Suppressor macrophage treated with lipopolysaccharide for 1 hour (primary cell): ENCODE measurements at places on chromosomes 5 and 9.

GRCh38 chr5:123261752-123262151 is 161.5 kb downstream of the CEP120 start:
- no peak for DNase-seq

GRCh38 chr9:108158236-108158995 is 668.8 kb upstream of the KLF4 start:
- DNase-seq: peak; percentile 51

DNA sequence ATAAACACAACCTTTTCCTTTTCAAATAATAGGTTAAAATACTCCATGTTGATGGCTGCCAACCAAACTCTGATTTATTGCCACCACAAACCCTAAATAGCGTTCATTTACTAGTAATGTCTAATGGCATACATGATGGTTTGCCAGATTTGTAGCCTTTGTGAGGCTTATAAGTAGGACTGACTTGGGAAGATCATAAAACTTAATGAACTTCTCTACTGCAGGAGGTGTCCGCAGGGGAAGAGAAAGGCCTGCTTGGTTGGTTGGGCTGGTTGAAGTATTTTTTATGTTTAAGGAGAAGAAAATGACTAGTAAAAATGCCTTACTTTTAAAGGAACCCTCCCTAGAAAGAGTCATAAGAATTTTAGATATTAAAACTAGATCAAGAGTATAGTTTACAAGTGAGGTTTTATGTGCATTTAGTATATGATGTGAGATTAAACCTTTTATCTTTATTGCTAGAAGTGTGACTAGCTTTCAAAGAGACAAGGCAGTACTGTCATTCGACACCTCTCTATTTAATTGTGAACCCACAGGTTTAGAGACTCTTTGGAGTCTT is 5.0 kb downstream of the PBX3 start:
- peak; percentile 12 for DNase-seq

DNA sequence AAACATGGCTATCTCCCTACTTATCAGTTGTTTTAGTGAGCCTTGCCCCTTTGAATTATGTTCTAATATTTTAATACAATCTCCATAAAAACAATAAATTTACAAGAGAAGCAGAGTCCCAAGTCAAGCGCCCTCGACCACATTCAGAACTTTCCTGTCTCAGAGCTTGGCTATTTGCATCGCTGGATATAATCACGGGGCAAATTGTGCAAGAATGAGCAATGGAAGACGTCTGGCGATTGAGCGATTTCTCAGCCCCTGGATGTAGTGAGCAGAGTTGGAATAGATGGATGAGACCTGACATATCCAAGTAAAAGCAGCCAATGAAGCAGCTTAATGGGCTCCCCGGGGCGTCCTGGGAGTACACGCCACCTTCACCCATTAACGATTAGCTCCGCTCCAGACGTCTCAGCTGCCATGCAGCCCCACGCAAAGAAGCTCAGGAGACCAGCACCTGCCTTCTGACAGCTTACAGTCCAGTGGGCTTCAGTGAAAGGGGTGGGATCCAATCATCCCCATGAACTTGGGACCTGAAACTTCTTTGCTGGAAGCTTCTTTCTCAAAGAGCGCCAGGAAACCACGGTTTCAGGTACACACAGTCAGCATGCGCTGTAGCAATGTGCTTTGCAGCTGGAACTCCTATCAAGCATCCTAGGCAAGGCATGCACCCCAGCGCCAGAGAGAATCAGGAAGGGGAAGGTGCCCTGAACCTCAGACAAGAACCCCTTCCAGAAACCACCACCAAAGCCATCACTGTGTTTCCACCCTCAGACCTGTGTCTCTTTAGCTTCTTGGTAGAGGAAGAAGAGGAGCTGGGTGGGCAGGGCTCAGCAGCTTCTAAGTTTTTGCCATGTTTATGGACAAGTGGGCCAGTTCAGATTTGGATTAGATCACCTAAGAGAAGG is 92.0 kb upstream of the IRX4 start:
- no peak for DNase-seq

GRCh38 chr5:97297063-97297703 is 114.1 kb upstream of the RIOK2 start:
- DNase-seq: peak; percentile 27

GRCh38 chr9:127762111-127762676 is 16.3 kb downstream of the SH2D3C start:
- DNase-seq: peak; percentile 41

DNA sequence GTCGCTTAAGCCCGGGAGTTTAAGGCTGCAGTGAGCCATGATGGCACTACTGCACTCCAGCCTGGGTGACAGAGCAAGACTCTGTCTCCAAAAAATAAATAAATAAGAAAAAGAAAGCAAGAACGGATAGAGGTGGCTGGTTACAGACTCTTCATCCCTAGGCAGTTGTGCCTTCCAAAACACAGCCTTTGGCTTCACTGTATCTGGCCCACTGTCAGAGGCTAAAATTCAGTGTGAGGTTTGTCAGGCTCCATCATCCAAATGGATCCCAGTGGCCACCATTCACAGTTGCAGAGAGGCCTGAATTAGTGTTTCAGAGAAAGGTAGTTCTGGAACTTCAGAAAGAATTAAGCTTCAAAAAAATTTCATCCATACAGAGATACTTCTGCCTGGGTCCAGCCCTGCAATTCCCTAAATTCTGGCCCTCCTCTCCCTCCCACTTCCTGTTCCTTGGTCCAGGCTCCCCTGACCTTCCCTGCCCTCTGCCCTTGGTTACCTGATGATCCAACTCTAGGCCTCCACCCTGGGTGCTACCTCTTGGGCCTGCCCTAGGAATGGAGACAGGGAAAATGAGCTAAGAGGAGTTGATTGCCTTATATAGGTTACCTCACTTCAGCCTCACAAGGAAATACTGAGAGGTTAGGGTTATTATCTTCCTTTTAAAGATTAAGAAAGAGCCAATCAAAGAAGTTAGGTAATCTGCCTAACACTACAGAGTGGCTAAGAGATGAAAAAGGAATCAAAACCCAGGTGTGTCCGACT is 97.2 kb upstream of the SLC44A1 start:
- DNase-seq: no peak

DNA sequence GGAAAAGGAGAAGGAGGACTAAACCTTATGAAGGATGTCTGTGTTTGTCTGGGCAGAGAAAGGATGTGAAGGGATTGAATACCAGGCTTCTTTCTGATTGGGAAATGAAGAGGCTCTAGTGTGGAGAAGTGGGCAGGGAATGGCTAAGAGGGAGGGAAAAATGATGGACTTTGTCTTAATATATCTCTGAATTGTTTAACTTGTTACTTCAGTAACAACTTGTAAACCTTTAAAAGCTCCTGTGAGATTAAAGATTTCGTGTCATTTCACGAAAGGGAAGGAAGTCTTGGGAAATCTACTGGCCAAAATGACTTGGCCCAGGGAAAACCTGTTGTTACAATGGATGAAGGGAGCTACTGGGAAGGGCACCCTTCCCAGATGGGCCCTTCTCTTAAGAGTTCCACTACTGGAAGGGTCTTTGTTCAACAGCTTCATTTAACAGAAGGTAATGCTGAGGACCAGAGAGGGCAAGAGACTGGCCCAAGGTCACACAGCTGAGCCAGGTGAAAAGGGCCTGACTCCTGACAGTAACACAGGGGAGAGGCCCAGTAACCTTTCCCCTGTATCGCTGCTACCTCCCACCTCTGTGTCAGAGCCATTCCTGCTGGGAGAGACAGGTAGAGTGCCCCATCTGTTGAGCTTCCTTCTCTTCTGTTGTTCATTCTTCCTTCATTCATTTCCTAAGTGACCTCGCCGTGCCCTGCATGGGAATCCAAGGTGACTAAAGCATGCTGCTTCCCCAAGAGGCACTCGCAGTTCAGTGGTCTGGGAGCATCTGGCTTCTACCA is 5.1 kb upstream of the TCOF1 start:
- DNase-seq: peak; percentile 29

DNA sequence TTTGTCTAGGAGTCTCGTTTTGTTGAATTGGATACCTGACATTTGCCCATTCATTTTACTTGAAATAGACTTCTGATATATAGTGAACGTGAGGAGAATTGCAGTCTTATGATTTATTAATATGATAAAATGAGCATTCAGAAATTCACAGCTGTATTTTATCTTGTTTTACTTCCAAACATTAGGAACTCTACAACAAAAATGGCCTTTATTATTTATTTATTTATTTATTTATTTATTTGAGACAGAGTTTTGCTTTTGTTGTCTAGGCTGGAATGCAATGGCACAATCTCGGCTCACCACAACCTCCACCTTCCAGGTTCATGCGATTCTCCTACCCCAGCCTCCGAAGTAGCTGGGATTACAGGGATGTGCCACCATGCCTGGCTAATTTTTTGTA is 61.2 kb downstream of the RAB24 start:
- no peak for DNase-seq

DNA sequence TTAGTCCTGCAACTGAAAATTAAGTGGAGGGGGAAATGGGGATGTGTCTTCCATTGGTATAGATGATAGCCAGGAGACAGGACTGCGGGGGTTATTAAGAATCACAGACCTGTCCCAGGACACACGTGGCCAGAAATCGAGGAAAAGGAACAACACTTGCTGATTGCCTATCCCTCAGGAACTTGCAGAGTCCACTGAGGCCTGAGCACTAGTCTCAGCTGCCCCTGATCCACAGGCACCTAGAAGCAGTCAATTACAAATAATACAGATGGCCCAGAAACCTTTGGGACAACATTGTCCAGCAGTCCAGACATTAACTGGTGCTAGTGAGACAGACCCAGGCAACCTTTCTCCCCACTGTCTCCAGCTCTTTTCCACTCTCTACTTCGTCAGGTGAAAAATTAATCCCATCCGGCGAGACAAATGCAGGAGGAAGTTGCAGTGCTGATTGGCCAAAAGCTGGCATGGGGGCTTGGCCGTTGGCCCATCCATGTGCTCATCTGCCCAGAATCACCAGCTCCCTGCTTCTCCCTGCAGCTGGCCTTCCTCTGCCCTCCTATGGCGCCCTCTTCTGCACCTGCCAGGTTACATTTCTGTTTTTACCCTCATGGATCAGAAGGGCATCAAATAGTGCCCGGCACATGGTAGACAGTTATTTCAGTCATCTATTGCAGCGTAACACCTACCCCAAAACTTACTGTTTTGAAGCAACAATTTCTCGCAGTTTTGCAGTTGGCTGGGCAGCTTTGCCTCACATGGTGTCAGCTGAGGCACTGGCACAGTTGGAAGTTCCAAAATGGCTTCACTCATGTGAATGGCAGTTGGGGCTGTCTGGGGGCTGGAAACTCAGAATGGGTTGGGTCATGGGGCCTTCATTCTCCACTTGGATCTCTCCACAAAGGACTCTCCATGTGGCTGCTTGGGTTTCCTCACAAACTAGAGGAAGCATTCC is 3.6 kb upstream of the B4GALT1 start:
- DNase-seq: peak; percentile 84

- no peak for DNase-seq
Observed at GRCh38 chr9:31393240-31393639, 991.2 kb upstream of the ACO1 start.

DNA sequence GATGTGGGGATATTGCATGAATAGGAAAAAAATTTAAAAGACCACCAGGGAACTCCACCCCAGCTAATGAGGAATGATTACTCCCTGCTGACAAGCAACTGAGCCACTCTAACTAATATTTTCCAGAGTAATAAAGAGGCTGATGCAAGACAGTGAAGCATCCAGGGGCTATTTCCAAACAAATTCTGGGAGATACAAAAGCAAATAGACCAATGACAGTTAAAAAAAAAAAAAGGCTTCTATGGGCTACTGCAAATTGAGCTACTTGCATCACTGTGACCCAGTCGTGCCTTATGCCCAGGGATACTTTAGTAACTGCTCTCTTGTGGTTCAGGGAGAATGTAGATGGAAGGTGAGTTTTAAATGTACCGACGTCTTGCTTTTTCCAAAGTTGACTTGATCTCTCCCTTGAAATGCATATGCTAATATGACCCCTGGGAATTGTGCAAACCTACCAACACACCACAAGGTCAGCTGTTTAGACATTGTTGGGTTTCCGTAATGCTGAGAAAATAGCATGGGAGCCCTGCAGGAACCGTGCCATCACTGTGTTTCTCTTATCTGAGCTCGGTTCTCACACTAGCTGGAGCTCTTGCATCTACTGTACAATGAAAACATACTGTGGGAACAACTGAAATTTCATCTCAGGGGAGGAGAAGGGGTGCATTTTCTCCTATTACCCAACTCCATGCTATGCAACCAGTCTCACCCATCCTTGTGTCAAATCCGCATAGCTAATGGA is 250.6 kb upstream of the MAP3K1 start:
- no peak for DNase-seq

DNA sequence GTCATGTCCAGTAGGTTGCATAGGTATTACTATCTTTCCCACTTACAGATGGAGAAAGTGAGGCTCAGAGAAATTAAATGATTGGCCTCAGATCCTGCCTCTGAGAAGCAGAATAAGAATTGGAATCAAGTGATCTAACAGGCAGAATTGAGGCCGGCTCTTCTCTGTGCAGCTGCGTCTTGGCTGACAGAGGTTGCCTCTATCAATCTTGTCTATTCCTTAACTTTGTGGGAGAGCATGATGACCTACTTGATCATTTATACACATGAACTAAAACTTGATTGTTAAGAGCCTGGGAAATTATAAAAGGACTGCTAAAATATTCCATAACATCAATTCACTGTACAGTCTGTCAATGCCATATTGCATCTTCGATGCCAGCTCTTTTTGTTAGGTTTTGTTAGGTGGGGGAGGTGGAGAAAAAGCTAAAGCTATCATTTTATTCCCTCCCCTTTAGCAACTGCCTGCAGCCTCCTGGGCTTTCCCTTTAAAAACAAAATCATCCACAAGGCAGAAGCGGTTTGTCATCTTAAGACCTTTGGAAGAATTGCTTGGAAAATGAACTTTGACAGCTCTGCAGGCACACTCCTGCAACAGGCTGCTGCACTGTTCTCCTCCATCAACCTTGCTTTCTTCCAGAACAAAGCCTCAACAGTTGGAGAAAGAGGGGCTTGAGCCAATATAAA is 247.4 kb downstream of the SMARCA2 start:
- DNase-seq: no peak

- DNase-seq: no peak
Observed at GRCh38 chr9:105708405-105708804, 14.1 kb downstream of the TMEM38B start.

- DNase-seq: no peak
Observed at GRCh38 chr9:38386319-38386895, 6.1 kb upstream of the ALDH1B1 start.

DNA sequence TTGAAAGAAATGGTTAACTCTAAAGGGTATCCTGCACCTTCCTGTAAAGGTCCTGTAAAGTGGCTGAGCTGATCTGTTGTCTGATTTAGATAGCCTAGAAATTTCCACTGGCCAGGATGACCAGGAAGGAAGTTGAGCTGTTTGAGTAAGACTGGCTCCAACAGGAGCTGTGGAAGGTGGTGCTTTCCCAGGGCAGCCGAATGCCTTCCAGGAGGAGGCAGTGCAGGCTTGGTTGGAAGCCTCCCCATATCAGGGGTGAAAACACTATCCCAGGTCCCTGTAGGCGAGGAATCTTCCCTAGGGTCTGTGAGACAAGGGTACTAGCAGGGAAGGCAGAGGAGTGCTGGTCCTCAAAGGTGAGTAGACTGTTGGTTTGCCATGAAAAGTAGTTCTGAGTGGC is 98.4 kb downstream of the LIX1 start:
- peak; percentile 48 for DNase-seq

GRCh38 chr9:136620441-136621018 is 42.2 kb upstream of the EGFL7 start:
- no peak for DNase-seq
